ENCODE measurements at places on chromosomes 13 and 19.

- peak; percentile 46 for DNase-seq
Measured at GRCh38 chr13:49791315-49791710, 1.2 kb downstream of the KPNA3 start.

- DNase-seq, result no peak
Measured at GRCh38 chr13:49536144-49536873, 40.6 kb downstream of the PHF11 start.

- no peak for DNase-seq
Measured at GRCh38 chr19:14343286-14343685, 38.0 kb upstream of the ADGRE5 start.

DNA sequence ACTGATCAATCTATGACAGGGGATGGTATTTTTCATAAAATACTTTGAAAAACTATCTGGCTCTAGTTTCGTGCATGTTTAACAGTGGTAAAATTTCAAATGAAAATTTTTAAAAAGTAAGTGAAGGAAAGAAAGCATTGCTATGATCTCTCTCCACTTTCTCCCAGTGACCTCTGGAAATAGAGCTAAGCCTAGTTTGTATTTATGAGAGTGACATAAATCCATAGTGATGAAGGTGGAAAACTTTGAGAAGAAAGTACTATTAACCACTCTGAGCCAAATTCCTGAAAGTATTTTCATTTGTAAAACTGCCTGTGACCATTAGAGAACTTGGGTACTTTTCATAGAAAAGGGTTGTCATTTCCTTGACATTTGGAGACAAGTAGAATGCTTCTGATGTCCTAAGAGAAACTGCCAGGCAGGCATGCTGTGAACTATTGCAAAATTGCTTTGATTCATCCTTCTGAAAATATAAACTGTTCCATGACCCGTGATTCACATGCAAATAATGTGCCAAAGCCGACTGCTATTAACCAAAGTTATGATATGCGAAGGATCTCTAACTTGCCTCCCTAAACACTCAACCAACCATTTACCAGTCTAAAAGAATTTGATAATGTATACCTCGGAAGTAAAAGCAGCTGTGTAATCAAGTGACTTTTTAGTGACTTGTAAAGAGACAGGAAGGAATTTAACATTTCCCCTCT, 133.2 kb downstream of the VWA8 start:
- DNase-seq, result peak; percentile 95

- DNase-seq, result no peak
Measured at GRCh38 chr19:15544970-15545369, 36.6 kb downstream of the CYP4F22 start.

DNA sequence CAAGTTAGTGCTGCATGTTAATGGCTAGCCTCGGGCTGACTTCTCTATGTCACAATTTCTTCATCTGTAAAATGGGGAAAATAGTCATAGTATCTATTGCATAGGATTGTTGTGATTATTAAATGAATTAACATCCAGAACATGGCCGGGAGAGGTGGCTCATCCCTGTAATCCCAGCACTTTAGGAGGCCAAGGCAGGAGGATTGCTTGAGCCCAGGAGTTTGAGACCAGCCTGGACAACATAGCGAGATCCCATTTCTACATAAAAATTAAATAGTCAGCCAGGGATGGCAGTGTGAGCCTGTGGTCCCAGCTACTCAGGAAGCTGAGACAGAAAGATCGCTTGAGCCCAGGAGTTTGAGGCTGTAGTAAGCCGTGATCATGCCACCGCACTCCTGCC, 21.8 kb upstream of the FBL start:
- no peak for DNase-seq
